ENCODE measurements at places on chromosomes 16 and 17. TPM values are rescaled to one million over a fixed set of nuclear protein-coding genes. Genes with fewer than 3 reads are reported as not detected.

Gene KIF2B
- not detected for total RNA-seq

Gene HOXB4
- total RNA-seq: 5.8 TPM

Gene SOCS1
- 35.4 TPM for total RNA-seq

Gene ABI3
- total RNA-seq: 67.0 TPM

Gene PYY
- not detected for total RNA-seq

Gene C1QL1
- total RNA-seq: not detected

Gene TMEM88
- total RNA-seq: 0.69 TPM

Gene LLGL2
- 6.3 TPM for total RNA-seq

Gene ZNF689
- 13.2 TPM for total RNA-seq

Gene KCNAB3
- total RNA-seq: 7.0 TPM

Gene STH
- not detected for total RNA-seq

- H3K4me3 ChIP-seq: no peak overlapping the region
- H3K4me1 ChIP-seq: peaks cover 9% of the 10 kb centered on the region
- H3K27ac ChIP-seq: no peak overlapping the region
- H3K36me3 ChIP-seq: peaks cover 13% of the 10 kb centered on the region
These were observed 162.4 kb downstream of the CMIP start for GRCh38 chr16:81607006-81607405.

DNA sequence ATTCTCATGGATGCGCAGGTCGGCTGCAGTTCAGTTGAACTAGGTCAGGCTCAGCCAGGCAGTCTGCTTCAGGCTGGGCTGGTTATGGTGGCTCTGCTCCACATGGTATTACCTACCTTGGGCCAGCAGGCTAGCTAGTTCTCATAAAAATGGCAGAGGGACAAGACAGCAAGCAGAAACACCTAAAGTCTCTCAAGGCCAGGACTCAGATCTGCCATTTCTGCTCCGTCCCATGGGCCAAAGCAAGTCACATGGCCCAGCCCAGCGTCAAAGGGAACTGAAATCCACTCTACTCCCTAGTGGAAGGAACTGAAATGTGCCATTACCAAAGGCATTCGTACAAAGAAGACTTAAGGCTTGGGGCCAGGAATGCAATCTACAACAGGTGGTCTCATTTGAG is 160.0 kb downstream of the TMEM132E start:
- no peaks in the 10 kb centered on the region for H3K27me3 ChIP-seq
- H3K27ac ChIP-seq: no peak overlapping the region
- H3K4me1 ChIP-seq: no peaks in the 10 kb centered on the region

DNA sequence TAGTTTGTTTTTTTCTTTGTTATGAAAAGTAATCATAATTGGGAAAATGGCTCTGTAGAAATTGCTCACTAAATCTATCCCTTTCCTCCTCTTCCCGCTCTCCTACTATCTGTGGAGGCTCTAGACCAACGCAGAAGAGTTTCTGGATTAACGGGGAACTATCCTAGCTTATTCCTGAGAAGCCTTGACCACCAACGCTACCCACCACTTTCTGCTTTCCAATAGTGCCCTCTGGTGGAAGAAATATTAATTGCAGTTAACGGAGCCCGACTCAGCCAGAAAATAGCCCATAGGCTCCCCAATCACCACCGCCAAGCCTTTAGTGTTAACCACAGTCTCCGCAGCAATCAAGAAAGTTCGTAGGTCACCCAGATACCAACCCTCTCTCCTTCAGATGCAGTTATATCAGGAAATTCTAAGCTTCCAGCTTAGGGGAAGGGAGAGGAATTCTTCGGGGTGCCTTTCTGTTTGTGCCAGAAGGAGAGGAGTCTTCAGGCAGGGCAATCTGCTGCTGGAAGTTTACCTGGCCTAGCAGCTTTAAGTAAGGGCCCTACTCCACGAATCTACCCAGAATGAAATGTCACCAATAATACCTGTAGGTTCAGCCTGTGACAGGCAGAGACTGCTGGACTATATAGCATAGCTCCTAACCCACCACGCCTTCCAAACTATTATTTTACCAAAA is 23.0 kb upstream of the NSRP1 start:
- peak; percentile 32 for DNase-seq
- no peaks in the 10 kb centered on the region for H3K27me3 ChIP-seq
- H3K27ac ChIP-seq: no peak overlapping the region
- H3K36me3 ChIP-seq: no peaks in the 10 kb centered on the region
- no peak overlapping the region for H3K4me3 ChIP-seq

DNA sequence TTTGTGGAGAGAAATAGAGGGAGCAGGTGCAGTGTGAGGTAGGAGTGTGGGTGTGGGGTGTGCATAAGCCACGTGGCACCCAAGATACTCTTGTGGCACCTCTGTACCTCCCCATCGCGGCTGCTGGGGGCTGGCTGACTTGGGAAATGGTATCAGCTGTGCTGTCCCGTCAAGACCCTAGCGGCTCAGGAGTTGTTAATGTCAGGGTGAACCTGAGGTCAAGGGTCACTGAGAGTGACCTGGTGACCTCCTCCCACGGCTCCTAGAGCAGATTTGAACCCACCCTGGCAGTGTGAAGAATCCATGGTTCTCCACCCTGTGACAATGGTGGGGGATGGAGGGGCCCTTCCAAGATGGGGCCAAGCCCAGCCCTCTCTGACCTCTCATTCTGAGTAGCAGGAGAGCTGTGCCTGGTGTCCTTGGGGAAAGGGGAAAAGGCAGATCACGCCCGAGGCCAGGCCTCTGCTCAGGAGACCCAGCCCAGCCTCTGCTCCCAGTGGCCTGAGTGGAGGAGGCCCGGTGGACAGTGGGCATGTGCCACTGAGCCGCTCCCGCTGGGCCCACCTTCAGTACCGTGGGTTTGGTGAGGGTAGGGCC is 3.0 kb upstream of the WFIKKN2 start:
- H3K36me3 ChIP-seq: no peaks in the 10 kb centered on the region
- no peak overlapping the region for H3K4me3 ChIP-seq
- peaks cover 4% of the 10 kb centered on the region for H3K27me3 ChIP-seq
- H3K27ac ChIP-seq: no peak overlapping the region
- no peak for DNase-seq

GRCh38 chr17:20218272-20218671 is 209.1 kb downstream of the SPECC1 start:
- H3K4me1 ChIP-seq: peaks cover 3% of the 10 kb centered on the region
- H3K4me3 ChIP-seq: no peak overlapping the region
- no peak for DNase-seq
- H3K27me3 ChIP-seq: no peaks in the 10 kb centered on the region

DNA sequence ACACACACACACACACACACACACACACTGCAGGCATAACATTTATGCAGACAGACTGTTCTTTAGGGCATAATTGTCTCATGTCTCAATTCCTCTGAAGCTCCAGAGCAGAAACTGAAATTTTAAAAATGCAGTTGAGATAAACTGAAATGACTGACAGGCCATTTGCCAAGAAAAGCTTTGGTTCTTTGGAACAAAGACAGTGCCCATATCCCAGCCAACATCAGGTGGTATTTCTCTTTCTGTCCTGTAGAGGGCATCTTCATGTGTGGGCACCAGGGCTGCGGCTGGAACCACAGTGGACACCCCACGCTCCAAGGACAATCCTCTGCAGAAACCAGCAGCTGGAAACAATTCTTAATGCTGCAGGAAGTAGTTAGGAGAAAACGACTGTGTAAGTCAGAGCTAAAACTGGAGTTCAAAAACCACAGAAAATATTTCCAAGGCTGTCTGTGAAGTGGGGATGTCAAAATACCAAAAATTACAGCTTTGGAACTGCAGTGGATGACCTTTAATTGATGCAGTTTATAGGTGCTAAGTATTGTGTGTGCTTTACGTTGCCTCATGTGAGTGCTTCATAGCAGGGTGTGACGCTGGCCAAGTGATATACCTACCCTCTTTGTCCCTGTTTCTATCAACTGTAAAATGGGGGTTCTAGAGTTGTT is 10.6 kb upstream of the MEFV start:
- peaks cover 8% of the 10 kb centered on the region for H3K4me1 ChIP-seq
- H3K36me3 ChIP-seq: no peaks in the 10 kb centered on the region
- no peak overlapping the region for H3K27ac ChIP-seq
- DNase-seq: no peak

- peak overlapping the region; percentile 100 for H3K4me3 ChIP-seq
- DNase-seq: no peak
- H3K27me3 ChIP-seq: no peaks in the 10 kb centered on the region
- peaks cover 8% of the 10 kb centered on the region for H3K4me1 ChIP-seq
These were observed 710 bp downstream of the TRAPPC1 start for GRCh38 chr17:7930841-7931631.

DNA sequence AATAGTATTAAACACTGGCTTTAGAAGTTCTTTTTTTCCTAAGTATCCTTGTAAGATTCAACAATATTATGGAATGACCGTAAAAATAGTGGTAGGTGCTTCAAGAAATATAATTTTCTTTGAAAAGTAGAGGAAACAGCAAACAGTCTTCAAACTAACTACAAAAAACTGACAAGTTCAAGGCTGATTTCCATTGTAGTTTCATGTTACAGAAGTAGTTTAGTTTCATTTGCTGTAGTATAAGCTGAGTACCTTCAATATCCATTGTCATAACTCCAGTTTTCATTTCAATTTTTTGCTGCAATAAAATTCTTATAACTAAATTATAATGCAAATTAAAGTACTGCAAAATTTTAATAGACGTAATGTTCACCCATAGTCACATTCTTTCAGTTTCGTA is 19.3 kb downstream of the PHKB start:
- peaks cover 22% of the 10 kb centered on the region for H3K4me1 ChIP-seq
- H3K36me3 ChIP-seq: no peaks in the 10 kb centered on the region
- peak overlapping the region; percentile 20 for H3K4me3 ChIP-seq
- H3K27me3 ChIP-seq: no peaks in the 10 kb centered on the region
- H3K27ac ChIP-seq: peak overlapping the region; percentile 53

GRCh38 chr17:22600644-22601298 is 908.4 kb downstream of the KCNJ18 start:
- no peak overlapping the region for H3K4me3 ChIP-seq
- no peaks in the 10 kb centered on the region for H3K4me1 ChIP-seq
- H3K27ac ChIP-seq: no peak overlapping the region
- H3K36me3 ChIP-seq: no peaks in the 10 kb centered on the region

DNA sequence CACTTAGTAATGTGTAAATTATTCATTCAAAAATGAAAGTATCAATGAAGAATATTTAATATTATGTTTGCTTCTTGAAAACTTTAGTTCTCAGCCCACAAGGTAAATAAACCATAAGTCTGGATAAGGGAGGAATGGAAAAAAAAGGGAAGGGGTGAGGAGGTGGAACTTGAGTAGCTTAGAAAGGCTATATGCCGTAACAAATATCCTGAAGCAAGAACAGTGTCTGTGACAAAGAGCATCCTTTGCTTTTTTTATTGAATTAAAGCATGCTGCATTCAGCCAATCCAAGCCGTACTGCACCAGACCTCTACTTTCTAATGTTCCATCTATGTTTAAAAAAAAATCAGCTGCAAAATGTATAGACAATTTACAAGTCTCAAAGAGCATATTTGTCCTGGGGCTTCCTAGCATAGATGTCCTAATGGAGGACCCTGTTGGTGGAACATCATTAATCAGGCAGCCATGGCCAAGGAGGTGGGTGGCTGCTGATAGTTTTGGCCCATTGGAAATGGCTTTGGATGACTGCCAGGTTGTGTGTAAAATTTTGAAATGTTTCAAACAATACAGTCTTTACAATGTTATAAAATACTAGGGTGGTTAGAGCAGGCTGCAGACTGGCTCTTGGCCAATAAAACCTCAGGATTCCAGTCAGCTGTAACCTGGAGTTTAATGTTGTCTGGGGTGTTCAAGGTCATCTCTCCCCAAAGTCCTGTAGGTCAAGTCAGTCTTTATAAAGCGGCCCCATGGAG is 895.8 kb upstream of the SOX9 start:
- no peak overlapping the region for H3K4me3 ChIP-seq
- H3K27ac ChIP-seq: no peak overlapping the region
- H3K4me1 ChIP-seq: no peaks in the 10 kb centered on the region
- no peaks in the 10 kb centered on the region for H3K36me3 ChIP-seq
- no peak for DNase-seq
- no peaks in the 10 kb centered on the region for H3K27me3 ChIP-seq

GRCh38 chr17:82690786-82691489 is 7.6 kb downstream of the RAB40B start:
- no peak for DNase-seq
- no peak overlapping the region for H3K4me3 ChIP-seq
- no peaks in the 10 kb centered on the region for H3K27me3 ChIP-seq
- H3K27ac ChIP-seq: no peak overlapping the region
- H3K36me3 ChIP-seq: no peaks in the 10 kb centered on the region
- no peaks in the 10 kb centered on the region for H3K4me1 ChIP-seq

GRCh38 chr16:85354686-85355514 is 242.6 kb upstream of the CIBAR2 start:
- no peaks in the 10 kb centered on the region for H3K4me1 ChIP-seq
- DNase-seq: no peak
- no peaks in the 10 kb centered on the region for H3K27me3 ChIP-seq
- H3K36me3 ChIP-seq: no peaks in the 10 kb centered on the region
- H3K27ac ChIP-seq: no peak overlapping the region

DNA sequence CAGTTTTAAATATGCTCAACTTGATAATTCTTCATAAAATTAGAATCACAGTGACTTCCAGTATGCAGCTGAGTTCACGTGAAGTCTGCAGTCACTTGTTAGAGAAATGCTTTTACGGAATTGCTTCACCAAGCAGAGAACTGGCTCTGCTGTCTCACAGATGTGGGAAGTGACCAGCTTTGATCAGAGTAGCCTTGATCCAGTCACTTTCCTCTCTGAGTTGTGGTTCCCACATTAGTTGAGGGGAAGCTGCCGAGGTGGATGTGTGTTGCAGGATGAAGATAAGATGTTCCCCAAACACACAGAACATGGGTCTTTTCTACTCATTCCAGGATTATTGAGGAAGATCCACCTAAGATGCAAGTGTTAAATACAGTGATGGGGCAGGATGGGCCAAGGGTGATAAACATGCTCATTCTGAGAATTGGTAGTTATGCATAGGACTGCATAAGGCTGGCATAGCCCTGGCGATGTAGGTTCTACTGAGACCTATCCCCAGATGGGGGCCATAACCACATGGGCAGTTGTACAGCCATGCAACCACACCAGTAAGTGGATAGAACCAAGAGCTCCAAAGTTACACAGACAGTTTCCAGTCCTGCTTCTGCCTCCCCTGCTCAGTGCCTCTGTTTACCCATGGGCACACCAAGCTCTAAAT is 168.9 kb upstream of the MAF start:
- no peak overlapping the region for H3K27ac ChIP-seq
- no peak for DNase-seq
- H3K27me3 ChIP-seq: no peaks in the 10 kb centered on the region

All from GM12878 (cell line).